HS-5 (cell line): ENCODE measurements at places on chromosomes 1 and 21.

GRCh38 chr1:24902471-24902891 lies 27.6 kb downstream of the RUNX3 start:
- DNase-seq, result no peak

GRCh38 chr21:25416669-25417068 lies 190.6 kb downstream of the MRPL39 start:
- DNase-seq, result no peak

DNA sequence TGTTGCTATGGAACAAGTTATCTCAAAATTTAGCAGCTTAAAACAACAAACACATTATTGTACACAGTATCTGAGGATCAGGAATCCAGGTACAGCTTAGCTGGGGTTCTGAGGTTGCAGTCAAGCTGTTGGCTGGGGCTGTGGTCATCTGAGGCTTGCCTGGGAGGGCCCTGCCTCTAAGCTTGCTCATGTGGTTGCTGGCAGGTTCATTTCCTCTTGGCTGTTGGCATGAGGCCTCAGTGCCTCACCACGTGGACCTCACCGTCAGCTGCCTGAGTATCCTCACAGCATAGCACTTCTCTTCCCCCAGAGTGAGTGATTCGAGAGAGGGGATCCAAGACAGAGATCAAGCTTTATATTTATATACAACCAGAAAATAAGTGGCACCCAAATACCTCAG lies 18.6 kb downstream of the NTPCR start:
- DNase-seq, result no peak

- no peak for DNase-seq
These were observed 127.2 kb upstream of the GREM2 start for GRCh38 chr1:240739139-240739538.

DNA sequence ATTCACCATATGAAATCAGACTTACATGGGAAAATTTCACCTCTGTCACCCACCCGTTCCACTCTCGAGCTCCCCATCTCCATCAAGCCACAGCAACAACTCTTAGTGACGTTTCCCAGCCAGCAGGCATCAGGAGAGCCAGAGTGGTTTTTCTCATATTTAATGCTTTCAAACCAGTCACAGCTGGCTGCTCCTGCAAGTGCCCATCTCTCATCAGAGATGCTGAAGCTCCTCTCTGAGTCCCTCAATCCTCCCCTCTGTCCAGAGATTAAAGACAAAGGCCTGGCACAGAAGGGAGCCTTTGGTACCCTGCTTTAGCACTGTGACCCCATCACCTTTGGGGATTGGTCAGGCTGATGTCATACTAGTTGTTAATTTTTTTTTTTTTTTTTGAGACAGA lies 277.3 kb downstream of the DNM3 start:
- no peak for DNase-seq

DNA sequence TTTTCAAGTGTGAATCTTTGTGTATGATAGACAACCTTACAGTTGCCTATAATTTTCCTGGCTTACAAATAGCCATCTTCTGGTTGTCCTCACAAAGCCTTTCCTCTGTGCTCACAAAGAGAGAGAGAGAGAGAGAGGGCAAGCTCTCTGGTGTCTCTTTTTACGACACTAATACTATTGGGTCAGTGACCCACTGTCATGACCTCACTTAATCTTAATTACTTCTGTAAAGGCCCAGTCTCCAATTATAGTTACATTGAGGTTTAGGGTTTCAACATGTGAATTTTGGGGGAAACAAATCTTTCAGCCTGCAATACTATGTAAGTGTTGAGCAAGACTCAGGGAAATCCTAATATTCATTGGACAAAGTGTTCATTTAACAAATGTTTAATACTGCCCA lies 167.4 kb upstream of the COL11A1 start:
- DNase-seq, result no peak

DNA sequence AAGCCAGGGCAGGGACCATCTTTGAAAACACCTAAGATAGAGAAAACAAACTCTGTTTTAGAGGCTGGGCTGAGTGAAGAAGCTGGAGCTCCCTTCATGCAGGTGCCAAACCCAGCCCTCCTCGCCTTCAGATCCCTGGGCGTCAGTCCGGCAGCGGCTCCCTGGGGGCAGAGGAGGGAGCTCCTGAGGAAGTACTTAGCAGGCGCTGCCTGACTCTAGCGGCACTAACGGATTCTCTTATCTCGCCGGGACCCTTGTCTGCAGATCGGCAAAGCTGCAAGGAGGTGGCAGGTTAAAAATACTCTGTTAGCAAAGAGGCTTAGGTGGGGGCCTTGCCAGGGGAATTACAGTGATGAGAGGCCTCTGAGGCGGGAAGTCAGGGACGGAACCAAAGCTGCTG lies 79.6 kb downstream of the PLXNA2 start:
- no peak for DNase-seq
